ENCODE measurements at places on chromosomes 2 and 18.
A peak's percentile ranks its signal among the peaks of the same experiment; 100 is the strongest.

GRCh38 chr2:120221616-120222015 lies 1.6 kb downstream of the TMEM185B start:
- DNase-seq, result no peak

DNA sequence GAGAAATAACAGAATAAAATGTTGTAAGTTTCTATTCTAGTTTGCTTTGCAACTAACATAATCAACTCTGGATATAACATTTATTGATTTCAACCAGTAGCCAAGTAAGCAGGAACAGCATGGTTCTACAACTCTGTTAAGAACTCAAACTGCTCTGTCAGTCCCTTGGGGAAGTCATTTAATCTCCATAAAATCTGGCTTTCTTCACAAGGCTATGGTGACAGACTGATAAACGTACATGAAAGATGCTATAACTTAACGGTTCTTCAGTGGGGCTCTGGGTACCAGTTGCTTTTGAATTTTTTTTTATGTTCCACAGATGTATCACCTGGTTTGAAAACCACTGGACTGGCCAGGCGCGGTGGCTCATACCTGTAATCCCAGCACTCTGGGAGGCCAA lies 10.3 kb downstream of the PSME4 start:
- no peak for DNase-seq

- peak; percentile 9 for DNase-seq
Observed at GRCh38 chr2:27715318-27716210, 51.9 kb downstream of the SLC4A1AP start.

DNA sequence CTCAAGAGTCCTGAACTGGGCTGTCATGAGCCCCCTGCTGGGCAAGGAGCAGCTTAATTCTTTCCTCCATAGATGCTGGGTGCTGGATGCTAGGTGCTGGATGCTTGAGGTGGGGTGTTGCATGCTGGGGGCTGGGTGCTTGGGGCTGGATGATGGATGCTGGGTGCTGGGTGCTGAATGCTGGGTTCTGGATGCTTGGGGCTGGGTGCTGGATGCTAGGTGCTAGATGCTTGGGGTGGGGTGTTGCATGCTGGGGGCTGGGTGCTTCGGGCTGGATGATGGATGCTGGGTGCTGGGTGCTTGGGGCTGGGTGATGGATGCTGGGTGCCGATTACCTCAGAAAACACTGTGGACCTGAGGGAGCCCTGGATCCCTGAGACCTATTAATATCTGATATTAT lies 837.7 kb downstream of the GALR1 start:
- DNase-seq, result no peak

- DNase-seq, result peak; percentile 54
Observed at GRCh38 chr18:3448838-3449511, 997 bp upstream of the TGIF1 start.

GRCh38 chr2:229267080-229267479 lies 4.0 kb downstream of the PID1 start:
- no peak for DNase-seq

DNA sequence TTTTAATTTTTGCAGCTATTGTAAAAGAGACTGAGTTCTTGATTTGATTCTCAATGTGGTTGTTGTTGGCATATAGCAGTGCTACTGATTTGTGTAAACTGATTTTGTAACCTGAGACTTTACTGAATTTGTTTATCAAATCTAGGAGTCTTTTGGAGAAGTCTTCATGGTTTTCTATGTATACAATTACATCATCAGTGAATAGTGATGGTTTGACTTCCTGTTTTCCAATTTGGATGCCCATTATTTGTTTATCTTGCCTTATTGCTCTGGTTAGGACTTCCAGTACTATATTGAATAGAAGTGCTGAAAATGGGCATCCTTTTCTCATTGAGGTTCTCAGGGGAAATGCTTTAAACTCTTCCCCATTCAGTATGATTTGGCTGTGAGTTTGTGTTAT lies 99.7 kb downstream of the GULP1 start:
- DNase-seq, result no peak

GRCh38 chr2:185318271-185318724 lies 420.3 kb upstream of the FSIP2 start:
- DNase-seq, result no peak

DNA sequence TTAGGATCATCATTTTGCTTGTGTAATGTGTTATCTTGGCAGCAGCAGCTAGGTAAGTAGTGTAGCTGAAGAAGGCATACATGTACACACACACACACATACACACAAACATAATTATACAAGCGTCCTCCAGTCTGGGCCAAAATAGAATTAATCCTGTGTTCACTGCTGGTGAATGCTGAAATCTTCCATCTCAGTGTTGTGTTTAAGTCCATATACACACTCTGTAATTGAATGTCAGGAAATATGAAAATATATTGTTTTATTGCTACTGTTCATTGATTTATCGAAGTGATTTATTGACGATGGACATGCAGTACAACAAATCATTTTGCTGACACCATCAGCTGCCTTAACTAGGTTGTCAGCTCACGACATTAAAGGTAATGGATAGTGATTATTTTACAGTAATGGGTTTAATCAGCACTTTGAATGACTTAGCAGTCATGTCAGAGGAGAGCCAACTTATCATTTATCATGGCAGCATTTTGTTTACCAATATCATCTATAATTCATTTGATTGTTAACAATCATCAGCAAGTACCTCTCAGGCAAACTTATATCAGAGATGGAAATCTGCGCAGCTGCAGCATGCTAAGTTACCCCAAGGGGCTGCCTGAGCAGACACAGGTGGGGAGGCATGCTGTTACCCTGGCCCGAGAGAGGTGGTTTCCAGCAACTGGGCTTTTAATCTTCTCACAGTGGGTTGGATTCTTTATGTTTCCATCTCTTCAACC lies 83.7 kb upstream of the FSHR start:
- no peak for DNase-seq

- no peak for DNase-seq
Observed at GRCh38 chr18:77141401-77142118, 9.0 kb upstream of the MBP start.

DNA sequence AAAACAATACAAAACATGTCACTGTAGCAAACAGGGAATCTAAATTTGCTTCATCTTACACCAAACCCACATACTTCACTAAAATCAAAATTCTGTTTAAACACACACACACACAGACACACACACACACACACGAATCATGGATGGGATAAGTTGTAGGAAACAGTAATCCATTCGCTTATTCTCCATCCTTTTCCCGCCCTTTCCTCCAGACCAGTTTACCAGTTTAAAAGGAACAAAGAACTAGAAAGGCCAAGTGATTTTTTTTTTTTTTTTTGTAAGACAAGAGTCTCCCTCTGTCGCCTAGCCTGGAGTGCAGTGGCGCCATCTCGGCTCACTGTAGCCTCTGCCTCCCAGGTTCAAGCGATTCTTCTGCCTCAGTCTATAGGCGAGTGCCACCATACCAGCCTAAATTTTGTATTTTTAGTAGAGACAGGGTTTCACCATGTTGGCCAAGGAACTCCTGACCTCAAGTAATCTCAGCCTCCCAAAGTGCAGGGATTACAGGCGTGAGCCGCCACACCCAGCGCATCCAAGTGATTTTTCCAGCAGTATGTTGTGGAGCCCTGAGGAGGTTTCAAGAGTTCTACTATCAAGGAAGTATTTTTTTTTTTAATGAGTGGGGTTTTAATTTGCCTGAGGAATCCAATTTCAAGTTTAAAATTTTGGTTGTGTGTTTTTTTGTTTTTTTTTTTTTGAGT lies 5.7 kb downstream of the PSME4 start:
- DNase-seq, result no peak

GRCh38 chr2:234038076-234038802 lies 12.3 kb upstream of the SPP2 start:
- no peak for DNase-seq

DNA sequence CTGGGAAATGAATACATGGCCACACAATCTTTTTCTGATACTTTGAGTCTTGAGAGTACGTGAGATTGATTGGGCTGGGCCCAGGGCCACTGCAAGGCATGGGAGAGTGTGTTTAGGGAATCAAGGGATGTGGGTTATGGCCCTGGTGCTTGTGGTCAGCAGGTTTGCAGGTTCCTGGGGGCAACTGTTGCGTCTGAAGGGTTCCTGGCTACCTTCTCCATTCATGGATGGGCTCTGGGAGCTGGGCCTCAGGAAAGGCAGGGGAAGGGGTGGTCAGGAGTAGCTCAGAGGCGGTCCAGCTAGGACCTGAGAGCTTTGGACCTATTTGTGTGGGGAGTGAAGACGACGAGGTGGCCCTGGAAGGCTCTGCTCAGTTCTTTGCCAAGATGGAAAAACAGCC lies 8.4 kb upstream of the ZAP70 start:
- no peak for DNase-seq

- no peak for DNase-seq
Observed at GRCh38 chr2:146031158-146031557, 1511.2 kb upstream of the ZEB2 start.

GRCh38 chr2:1590596-1591460 lies 153.5 kb downstream of the PXDN start:
- DNase-seq, result no peak

DNA sequence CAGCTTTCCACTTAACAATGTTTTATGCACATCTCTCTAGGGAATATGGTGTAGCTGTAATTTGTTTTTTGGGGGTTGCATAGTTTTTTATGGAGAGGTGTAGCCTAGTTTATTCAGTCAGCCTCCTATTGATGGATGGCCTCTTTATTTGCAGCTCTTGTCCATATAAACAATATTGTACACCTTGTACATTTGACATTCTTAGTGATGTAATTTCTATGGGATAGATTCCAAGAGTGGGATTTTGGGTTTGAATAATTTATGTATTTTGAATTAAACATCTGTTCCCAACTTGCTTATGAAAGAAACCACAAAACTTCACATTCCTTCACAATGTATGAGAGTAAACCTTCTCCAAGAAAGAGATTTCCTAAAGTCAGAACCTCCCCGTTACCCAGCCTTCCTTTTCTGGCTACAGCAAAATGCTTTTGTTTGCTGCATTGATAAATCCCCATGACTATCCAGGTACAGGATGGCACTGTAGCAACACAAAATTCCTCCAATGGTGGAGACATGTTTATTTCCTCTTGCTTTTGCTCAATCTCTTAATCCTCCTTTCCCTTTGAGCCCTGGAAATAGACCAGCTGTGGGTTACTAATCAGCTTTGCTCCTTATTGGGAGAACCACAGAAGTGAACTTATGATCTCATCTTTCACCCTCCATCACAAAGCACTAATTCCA lies 58.4 kb upstream of the GALR1 start:
- DNase-seq, result no peak

- no peak for DNase-seq
Observed at GRCh38 chr2:115208493-115209164, 766.2 kb downstream of the DPP10 start.

GRCh38 chr2:206004004-206004693 lies 81.8 kb downstream of the INO80D start:
- DNase-seq, result no peak

- DNase-seq, result no peak
Observed at GRCh38 chr2:224363281-224363680, 38.6 kb downstream of the FAM124B start.

DNA sequence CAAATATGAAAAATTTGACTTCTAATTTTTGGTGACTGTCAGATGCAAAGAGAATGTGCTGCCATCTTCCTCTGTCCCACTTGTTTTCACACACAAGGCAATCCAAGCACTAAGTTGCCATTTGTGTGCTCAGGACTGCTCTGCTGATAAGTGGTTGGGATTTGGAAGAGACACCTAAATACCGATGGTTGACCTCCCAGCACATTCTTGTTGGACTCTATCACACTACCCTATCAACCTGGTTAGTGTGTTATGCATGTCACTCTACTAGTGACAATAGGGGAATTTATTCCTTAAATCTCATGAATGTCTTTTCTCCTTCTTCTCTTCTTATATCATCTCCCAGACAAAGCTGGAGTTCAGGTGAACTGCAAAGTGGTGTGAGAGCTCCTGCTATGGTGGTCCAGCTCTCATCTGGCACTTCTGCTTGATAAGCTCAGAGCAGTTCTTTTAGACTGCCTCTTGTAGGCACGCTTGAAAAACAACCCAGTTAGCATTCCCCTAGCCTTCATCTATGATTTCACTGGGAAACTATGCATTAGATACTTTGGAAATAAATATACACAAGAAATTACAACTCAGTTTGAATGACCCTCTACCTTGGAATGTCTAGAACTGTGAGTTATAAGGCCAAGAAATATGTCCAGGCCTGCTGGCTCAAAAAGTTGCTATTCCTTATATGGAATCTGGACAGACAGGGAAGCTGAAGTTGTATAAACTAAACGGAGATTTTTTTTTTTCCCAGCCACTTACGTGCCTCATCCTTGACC lies 404.8 kb downstream of the MEIS1 start:
- no peak for DNase-seq

GRCh38 chr2:197256021-197256420 lies 54.6 kb downstream of the ANKRD44 start:
- DNase-seq, result no peak

DNA sequence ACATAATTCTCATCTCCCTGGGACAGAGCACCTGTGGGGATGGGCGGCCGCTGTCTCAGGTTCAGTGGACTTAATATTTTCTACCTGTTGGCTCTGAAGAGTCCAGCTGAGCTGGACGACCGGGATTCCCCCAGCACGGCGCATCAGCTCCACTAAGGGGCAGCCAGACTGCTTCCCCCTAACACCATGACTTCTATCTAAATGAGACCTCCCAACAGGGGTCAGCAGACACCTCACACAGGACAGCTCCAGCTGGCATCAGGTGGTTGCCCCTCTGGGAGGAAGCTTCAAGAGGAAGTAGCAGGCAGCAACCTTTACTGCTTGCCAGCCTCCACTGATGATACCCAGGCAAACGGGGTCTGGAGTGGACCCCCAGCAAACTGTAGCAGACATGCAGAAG lies 226.0 kb upstream of the DSEL start:
- no peak for DNase-seq

DNA sequence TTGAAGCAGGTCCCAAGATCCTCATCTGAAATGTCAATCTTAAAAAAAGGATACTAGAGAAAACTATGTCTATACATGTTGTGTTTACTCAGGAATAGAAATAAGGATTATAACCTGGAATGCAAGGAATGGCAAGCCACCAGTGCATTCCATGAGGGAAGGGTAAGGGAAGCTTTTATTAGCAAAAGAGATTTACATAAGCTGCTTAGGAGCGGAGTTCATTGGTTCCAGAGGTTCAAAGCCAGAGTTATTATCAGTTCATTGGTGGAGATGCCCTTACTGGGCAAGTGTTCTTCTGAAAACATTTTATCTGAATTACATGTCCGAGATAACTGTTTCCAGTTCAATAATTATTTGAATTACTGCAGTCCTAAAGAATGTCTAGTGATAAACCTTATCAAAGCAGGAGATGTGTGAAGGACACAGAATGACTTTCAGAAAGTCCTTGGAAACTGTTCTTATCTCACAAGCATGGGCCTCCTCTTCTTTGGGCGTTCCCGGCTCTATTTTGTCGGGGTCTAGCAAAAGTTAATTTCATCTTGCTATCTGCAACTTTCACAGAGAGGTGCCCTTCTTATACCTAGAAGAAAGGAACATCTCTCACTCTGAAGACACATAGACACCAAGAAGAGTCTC lies 23.5 kb downstream of the COMMD1 start:
- no peak for DNase-seq

GRCh38 chr2:62334440-62335058 lies 138.6 kb downstream of the B3GNT2 start:
- no peak for DNase-seq

- DNase-seq, result peak; percentile 69
Observed at GRCh38 chr2:70995426-70995729, 705 bp upstream of the TEX261 start.
